ENCODE measurements at places on chromosomes 2 and 18.

DNA sequence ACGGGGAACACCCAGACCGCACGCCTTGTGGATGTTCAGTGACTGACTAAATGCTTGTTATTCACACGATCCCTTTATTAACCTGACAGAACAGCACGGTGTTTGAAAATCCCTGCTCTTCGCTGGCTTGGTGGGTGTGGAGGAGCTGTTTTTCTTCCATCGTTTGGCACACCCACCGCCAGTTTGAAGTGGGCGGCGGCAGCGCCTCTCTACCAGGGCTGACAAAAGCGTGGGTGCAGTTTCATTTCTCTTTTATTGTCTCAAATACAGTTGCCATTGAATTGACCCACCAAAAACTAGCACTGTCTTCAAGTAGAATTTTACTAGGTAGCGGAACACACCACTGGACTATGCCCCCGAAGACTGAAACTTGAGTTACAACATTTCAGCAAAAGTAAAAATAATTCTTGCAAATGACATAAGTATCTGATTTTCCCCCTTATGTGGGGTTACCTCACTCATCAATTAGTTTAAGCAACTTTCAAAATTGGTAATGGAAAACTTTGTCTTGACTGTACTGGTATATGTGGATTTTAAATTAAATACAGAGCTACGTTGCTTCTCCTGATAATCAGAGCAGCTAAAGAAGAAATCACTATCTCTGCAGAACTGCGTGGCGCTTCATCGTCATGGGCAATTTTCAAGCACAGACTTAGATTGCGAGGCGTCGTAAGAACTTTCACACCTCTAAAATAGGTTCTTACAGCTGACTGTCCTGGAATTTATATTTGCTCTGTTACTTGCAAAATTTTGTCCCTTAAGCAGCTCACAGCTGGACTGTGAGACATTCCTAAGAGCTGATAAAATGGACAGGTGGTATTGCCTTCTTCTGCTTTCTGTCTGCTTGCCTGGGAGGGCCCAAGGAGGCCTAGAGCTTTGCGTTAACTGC lies 60.9 kb downstream of the LDLRAD4 start:
- H3K36me3 ChIP-seq, result no peaks in the 10 kb centered on the region
- no peaks in the 10 kb centered on the region for H3K4me1 ChIP-seq
- H3K27ac ChIP-seq, result no peak overlapping the region
- no peaks in the 10 kb centered on the region for H3K27me3 ChIP-seq

- H3K4me3 ChIP-seq, result no peak overlapping the region
- no peaks in the 10 kb centered on the region for H3K27me3 ChIP-seq
- peak; percentile 77 for DNase-seq
- peak overlapping the region; percentile 62 for H3K27ac ChIP-seq
- H3K4me1 ChIP-seq, result peaks cover 32% of the 10 kb centered on the region
Measured at GRCh38 chr2:19774805-19775176, 127.0 kb downstream of the TTC32 start.

GRCh38 chr2:170485254-170486026 lies 229.7 kb upstream of the SP5 start:
- no peaks in the 10 kb centered on the region for H3K36me3 ChIP-seq
- H3K27ac ChIP-seq, result no peak overlapping the region
- no peak for DNase-seq
- H3K4me1 ChIP-seq, result no peaks in the 10 kb centered on the region

DNA sequence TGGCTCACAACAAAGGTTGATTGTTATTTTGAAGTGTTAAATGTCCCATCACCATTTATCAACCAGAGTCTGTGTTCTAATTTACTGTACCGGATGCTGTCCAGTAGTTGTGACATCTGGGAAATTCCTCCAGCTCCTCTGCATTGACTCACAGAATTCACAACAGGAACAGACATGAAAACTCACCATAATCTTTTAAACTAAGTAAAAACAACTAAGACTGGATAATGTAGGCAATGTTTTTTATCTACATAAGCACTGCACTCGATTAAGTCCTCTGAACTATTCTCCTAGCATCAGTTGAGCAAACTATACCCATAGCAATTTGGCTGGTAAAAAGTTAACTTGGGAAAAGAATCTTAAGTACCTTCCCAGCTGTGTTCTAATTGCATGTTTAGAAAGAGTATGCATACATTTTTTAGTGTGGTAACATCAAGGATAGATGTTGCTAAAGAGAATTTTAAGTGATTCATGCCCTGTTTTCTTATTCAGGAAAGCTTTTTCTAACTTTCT lies 42.9 kb upstream of the MYO1B start:
- H3K4me1 ChIP-seq, result no peaks in the 10 kb centered on the region
- DNase-seq, result no peak
- H3K4me3 ChIP-seq, result no peak overlapping the region
- H3K36me3 ChIP-seq, result no peaks in the 10 kb centered on the region

DNA sequence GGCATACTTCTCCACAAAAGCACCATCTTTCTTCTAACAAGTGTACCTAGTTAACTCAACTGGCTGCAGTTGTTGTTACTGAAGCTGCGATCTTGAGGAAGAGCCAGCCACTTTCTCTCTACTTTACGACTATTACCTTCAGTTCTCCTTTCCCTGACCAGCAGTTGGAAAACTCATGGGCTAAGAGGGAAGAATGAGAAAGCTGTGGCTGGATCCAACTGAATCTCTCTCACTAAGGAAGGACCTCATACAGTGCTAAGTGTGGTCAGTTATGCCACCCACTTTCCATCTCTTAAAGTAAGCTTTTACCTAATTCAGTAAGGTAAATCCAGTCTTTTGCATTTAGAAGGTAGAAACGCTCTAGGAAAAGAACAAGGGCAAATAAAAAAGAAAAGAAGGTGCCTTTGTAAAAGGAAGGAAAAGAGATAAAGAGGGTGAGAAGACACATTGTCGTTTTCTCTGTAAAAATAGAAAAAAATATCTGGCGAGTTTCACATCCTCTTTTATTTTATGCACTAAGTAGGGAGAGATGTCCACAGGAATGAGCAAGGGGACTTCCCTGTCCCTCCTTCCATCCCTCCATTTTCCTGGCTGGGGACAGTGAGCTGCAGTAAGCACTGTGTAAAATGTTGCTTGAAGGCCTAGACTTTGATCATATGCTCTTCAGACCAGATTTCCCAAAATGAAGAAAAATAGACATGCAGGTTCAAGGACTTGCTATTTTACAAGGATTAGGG lies 73.4 kb downstream of the PLEKHM3 start:
- DNase-seq, result no peak
- no peaks in the 10 kb centered on the region for H3K27me3 ChIP-seq
- H3K4me3 ChIP-seq, result no peak overlapping the region
- no peaks in the 10 kb centered on the region for H3K36me3 ChIP-seq
- no peak overlapping the region for H3K27ac ChIP-seq
- no peaks in the 10 kb centered on the region for H3K4me1 ChIP-seq

GRCh38 chr2:16972276-16972675 lies 306.6 kb upstream of the CYRIA start:
- H3K36me3 ChIP-seq, result no peaks in the 10 kb centered on the region
- H3K27ac ChIP-seq, result no peak overlapping the region
- no peak for DNase-seq
- no peaks in the 10 kb centered on the region for H3K4me1 ChIP-seq
- no peaks in the 10 kb centered on the region for H3K27me3 ChIP-seq

GRCh38 chr2:233198026-233198425 lies 53.4 kb upstream of the ATG16L1 start:
- H3K36me3 ChIP-seq, result no peaks in the 10 kb centered on the region
- H3K27ac ChIP-seq, result no peak overlapping the region
- no peak overlapping the region for H3K4me3 ChIP-seq
- H3K27me3 ChIP-seq, result no peaks in the 10 kb centered on the region
- no peaks in the 10 kb centered on the region for H3K4me1 ChIP-seq
- DNase-seq, result no peak

GRCh38 chr2:168467729-168468128 lies 11.7 kb downstream of the CERS6 start:
- no peaks in the 10 kb centered on the region for H3K4me1 ChIP-seq
- no peaks in the 10 kb centered on the region for H3K27me3 ChIP-seq
- DNase-seq, result no peak
- H3K4me3 ChIP-seq, result no peak overlapping the region
- no peaks in the 10 kb centered on the region for H3K36me3 ChIP-seq
- no peak overlapping the region for H3K27ac ChIP-seq

GRCh38 chr2:124131276-124131675 lies 106.2 kb downstream of the CNTNAP5 start:
- no peaks in the 10 kb centered on the region for H3K4me1 ChIP-seq
- H3K36me3 ChIP-seq, result no peaks in the 10 kb centered on the region
- H3K27me3 ChIP-seq, result no peaks in the 10 kb centered on the region
- H3K27ac ChIP-seq, result no peak overlapping the region
- no peak overlapping the region for H3K4me3 ChIP-seq

GRCh38 chr2:85826990-85827878 lies 61.6 kb downstream of the ST3GAL5 start:
- no peaks in the 10 kb centered on the region for H3K36me3 ChIP-seq
- no peak overlapping the region for H3K27ac ChIP-seq
- H3K4me3 ChIP-seq, result no peak overlapping the region
- peaks cover 2% of the 10 kb centered on the region for H3K4me1 ChIP-seq

DNA sequence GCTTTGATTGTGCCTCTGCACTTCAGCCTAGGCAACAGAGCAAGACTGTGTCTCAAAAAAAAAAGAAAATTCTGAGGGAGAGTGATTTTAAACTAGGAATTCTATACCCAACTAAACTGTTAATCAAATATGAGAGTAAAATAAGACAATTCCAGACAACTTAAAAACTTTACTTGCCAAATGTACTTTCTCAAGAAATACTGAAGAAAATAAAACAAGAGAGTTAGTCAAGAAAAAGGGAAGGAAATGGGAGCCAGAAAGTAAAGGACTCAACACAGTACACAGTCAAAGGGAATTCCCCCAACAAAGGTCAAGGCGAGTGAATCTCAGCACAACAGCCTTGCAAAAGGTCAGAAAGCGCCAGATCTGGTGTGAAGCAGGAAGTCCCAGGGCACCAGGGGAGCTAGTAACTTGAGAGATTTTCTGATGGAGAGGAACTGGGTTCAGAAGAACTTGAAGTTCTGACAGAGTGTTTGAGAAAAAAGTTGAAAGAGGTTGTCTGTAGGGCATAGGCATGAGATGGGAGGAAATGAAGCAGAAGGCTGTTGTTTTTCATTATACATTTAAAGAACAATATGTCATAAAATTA lies 22.6 kb upstream of the TBC1D8 start:
- H3K27ac ChIP-seq, result no peak overlapping the region
- no peaks in the 10 kb centered on the region for H3K36me3 ChIP-seq
- peaks cover 6% of the 10 kb centered on the region for H3K4me1 ChIP-seq
- no peak overlapping the region for H3K4me3 ChIP-seq
- DNase-seq, result no peak

DNA sequence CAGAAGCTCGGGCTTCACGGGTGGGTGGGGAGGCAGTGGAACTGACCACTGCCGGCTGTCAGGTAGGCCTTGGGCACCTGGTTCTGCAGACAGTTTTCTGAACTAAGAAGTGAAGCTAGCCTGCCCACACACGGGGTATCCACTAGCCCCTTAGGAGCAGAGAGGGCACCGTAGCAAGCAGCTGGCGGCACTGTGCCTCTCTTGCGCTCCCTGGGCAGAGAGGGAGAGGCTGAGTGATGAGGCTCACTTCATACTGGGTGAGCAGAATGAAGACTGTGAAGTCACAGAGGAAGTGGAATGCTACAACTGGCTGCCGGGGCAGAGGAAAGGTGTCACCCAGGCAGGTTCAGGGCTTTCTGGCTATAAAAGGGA lies 753 bp downstream of the ITPRIPL1 start:
- H3K4me3 ChIP-seq, result peak overlapping the region; percentile 84
- H3K27ac ChIP-seq, result no peak overlapping the region
- H3K27me3 ChIP-seq, result no peaks in the 10 kb centered on the region
- DNase-seq, result no peak
- H3K4me1 ChIP-seq, result peaks cover 4% of the 10 kb centered on the region

- H3K27me3 ChIP-seq, result no peaks in the 10 kb centered on the region
- H3K36me3 ChIP-seq, result no peaks in the 10 kb centered on the region
- H3K4me3 ChIP-seq, result no peak overlapping the region
- DNase-seq, result no peak
- no peak overlapping the region for H3K27ac ChIP-seq
Measured at GRCh38 chr18:74337155-74337911, 21.7 kb downstream of the C18orf63 start.

- no peak for DNase-seq
- no peaks in the 10 kb centered on the region for H3K4me1 ChIP-seq
- H3K27me3 ChIP-seq, result no peaks in the 10 kb centered on the region
- H3K27ac ChIP-seq, result no peak overlapping the region
- H3K36me3 ChIP-seq, result no peaks in the 10 kb centered on the region
Measured at GRCh38 chr18:39938676-39939608, 2016.1 kb upstream of the PIK3C3 start.

DNA sequence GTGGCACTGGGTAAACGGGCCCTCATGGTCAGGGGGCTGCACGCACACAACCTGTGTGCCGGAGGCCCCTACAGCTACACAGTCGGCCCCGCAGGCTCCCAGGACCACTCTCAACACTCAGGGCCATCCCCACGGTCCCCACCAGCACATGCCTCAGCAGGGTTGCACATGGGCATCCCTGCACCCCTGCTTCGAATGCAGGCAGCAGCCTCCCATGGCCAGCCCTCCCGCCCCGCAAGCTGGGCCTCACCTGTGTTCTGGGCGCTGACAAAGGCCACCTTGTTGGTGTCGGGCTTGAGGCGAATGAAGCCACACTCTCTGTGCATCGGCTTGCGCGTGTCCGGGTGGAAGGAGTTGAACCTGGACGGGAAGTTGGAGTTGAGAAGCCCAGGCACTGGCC lies 34.2 kb downstream of the THAP4 start:
- DNase-seq, result no peak
- H3K27ac ChIP-seq, result no peak overlapping the region
- H3K36me3 ChIP-seq, result peaks cover 28% of the 10 kb centered on the region
- no peaks in the 10 kb centered on the region for H3K27me3 ChIP-seq
- no peaks in the 10 kb centered on the region for H3K4me1 ChIP-seq
- no peak overlapping the region for H3K4me3 ChIP-seq

DNA sequence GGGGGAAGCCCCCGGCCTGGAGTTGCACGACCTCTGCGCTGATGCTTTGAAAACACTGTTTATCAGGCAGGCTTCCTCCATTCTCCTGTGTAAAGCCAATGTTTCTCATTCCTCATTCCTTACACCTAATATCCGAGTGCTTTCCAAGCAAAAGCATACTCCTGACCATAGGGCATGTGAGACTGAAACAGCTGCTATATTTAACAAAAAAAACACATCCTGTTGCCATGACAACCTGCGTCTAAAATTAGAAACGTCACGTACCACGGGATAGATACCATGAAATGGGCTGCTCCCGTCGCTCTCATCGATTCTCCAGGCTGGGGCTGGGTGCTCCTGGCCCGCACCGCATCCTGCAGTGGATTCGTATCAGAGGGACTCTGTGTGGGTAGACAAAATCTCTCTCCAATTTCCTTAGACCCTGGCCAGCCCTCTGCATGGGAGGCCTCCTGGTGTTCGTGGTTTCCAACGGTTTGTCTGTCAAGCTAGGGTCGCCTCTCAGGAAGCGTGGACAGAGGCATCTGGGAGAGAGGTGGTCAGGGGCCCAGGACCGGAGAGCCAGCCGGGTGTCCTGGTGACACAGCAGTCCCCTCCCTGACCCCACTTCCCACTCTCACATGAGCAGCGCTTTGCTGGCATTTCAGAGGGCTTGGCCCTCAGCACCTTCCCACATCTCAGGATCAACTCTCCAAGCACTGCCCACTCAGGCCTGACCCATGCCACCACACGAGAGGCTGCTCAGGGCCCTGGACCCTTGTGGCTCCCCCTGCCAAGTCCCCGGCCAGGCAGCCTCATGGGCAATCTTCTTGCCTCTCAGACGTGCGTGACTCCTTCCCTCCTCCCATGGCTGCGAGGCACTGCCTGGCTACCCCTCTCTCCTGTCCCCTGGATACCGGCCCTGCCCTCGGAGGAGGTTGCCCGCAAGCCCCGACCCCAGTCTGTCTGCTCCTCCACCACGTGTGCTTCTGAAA lies 268.1 kb downstream of the NDUFA10 start:
- peaks cover 11% of the 10 kb centered on the region for H3K27me3 ChIP-seq
- no peak overlapping the region for H3K4me3 ChIP-seq
- no peaks in the 10 kb centered on the region for H3K36me3 ChIP-seq
- no peak overlapping the region for H3K27ac ChIP-seq
